ENCODE measurements at places on chromosomes 6 and 20. TPM values are rescaled to one million over a fixed set of nuclear protein-coding genes. Genes with fewer than 3 reads are reported as not detected.
A peak's percentile ranks its signal among the peaks of the same experiment; 100 is the strongest.

Gene MTG2
- 28.2 TPM for polyA plus RNA-seq

GRCh38 chr6:164291224-164291623 is 876.7 kb downstream of the QKI start:
- no peak for DNase-seq

GRCh38 chr20:39524371-39524911 is 562.3 kb downstream of the DHX35 start:
- peak; percentile 43 for DNase-seq

GRCh38 chr20:10490706-10491105 is 55.6 kb downstream of the SLX4IP start:
- no peak for DNase-seq

DNA sequence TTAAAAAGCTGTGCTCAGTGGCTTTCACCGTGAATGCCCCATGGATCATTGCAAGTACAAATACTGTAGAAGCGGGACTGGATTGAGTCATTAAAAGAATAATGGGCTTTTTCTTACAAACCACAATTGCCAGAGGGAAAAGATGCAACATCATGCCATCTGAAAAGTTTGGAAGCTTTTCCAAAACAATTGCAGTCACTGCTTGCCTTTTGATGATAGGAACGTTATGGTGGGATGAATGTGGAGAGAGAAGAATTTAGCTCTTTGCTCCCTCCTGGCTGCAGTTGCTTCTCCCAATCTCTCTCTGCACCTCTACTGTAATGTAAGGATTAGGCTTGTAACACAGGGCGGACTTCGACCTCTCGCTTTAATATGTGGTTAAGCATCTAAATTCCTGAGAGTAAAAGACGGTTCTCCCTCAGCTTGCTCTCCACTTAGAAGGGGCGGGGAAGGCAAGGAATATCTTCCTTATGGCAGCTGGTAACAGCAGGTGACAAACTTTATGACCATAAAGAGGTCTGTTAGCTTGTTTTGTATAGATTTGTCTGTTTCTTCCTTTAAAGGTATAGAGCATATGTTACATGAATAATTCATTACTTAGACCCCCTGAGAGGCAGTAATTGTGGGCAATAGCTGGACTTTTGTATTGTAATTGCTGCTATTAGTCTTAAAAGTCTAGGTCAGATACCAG is 376.1 kb downstream of the UTRN start:
- DNase-seq = peak; percentile 72

- DNase-seq = peak; percentile 39
These were observed at the start of gene MC3R for GRCh38 chr20:56247954-56248782. Gene MC3R (plus strand): TSS chr20:56248732. CDS start chr20:56248844, 112 bp downstream.

Gene KCNK16
- polyA plus RNA-seq = not detected

GRCh38 chr6:46549155-46549554 is 57.9 kb upstream of the RCAN2 start:
- DNase-seq = no peak

DNA sequence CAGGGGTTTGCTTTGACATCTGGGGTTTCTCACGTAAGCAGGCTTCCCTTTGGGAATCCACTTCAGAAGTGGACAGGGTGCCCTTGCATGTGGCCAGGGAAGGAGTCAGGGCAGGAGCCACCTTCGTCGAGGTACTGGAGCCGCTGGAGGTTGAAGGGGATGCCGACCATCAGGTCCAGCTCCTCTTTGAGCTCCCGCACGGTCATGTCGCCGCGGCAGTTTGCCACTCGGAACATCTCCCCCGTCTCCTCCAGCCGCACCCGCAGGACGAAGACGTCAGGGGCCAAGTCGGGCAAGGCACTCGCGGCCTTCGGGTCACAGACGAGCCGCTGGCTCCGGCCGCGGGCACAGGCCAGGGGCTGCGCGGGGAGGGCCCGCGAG is 360 bp downstream of the ANKRD60 start:
- DNase-seq = no peak

DNA sequence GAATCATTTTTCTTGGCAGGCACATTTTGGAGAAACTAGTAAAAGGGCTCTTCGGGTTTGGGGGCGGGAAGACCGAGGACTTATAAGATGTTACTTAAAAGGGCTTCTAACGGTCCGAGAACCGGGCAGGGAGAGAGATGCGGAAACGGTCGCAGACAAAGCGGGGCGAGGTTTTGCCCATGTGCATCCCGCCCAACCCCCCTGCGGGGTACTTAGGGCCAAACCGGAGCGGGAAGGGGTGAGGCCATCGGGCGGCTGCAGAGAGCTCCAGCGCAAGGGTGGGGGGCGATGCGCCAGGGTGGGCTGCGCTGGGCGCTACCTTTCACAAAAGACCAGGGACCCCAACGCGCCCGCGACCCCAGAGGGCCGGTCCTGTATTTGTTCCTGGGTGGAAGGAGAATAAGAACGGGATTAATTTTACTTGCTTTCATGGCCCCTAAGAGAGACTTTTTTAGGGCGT is 616 bp downstream of the TUBB start:
- peak; percentile 46 for DNase-seq

GRCh38 chr20:19335916-19336315 is 123.5 kb downstream of the SLC24A3 start:
- no peak for DNase-seq

Gene CLVS2
- not detected for polyA plus RNA-seq
